ENCODE measurements at places on chromosomes 4 and X.

DNA sequence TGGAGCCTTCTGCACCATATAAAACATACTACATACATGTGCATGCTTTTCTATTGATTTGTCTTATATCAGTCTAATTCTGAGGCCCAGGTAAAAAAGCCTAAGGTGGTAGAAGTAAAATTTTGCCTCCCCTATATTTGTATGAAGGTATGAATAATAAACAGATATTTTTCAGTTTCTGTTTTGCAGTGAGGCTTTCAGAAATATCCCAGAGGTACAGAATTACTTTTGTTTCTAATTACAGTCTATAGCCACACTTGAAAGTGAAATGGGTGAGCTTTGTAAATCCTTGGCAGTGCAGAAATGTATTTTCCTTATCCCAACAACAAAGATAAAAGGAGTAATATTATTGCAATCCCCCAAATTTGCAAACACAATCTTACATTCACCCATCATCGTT, 59.5 kb downstream of the DDX60 start:
- no peak for DNase-seq

DNA sequence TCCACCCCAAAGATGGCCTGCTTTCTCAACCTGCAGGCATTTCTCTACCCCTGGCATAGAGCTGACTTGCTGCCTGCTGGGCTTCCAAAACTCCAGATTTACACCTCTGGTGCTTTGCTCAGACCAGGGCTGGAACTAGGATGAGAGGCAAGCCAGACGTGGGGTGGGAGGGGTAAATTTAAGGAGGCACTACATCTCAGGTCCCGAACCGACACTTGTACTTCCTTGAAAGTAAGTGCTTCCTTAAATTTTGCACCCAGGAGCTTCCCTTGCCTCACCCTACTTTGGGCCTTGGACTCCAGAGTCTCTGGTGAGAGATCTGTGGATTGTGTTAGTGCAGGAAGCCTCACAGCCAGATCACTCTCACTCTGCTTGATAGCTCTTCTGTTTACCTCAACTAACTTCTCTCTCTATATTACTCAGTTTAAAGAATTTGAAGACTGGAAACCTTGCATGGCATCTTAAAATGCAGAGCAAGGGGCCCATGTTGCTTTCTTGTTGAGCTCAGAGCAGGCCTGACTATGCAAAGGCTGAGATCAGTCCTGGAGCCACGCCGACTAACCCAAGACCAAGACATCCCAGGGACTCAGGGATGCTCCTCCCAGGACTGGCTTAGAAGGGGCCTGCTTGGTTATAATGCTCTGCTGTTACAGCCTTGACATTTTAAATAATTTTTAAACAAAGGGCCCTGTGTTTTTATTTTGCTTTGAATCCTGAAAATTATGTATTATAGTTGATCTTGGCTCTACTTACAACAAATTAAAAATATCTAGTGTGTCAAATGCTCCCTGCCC, 145.0 kb upstream of the LEF1 start:
- no peak for DNase-seq

DNA sequence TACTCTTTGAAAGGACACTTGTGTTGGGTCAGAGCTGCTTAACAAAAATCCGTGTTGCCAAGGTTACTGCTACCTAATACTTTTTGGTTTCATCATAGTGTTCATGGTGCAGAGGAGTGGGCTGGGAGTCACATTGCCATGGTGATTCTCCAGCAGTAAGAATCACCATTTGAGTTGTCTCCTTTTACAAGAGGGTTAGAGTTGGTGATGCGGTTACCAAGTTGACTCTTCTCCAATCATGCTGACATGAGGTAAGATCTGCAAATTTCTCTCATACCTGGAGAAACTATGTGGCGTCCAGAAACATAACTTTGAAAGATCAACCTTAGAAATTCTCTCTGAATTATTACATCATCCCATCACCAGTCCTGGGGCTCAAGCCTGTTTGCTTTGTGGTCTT, 242.9 kb upstream of the CNKSR2 start:
- DNase-seq = no peak

GRCh38 chr4:131316086-131316485, 1833.0 kb upstream of the PCDH10 start:
- no peak for DNase-seq

DNA sequence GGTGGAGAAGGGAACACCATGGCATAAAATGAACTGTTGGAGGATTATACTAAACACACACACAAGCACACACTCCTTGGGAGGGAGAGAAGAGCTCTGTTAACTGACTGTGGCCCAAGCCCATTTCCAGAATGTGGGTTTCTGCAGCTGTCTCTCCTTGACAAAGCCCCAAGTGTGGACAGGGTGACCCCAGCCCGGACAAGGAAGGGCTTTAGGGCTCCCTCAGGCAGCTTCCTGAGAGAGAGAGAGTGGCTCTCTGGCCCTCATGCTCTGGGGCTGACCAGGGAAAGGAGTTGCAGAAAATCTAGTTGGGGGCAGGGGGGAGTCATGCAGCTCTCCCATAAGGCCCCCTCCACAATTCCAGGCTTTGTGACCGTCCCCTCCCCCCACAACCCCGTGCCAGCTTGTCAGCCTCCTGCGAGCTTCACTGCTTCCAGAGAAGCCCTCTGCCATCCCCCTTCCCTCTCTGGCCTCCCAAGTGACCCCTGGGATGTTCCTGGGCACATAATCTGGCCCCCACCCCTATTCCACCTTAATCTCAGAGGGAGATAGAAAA, 590 bp downstream of the ARHGEF9 start:
- DNase-seq = no peak

GRCh38 chrX:25141684-25142083, 125.9 kb upstream of the ARX start:
- DNase-seq = no peak

DNA sequence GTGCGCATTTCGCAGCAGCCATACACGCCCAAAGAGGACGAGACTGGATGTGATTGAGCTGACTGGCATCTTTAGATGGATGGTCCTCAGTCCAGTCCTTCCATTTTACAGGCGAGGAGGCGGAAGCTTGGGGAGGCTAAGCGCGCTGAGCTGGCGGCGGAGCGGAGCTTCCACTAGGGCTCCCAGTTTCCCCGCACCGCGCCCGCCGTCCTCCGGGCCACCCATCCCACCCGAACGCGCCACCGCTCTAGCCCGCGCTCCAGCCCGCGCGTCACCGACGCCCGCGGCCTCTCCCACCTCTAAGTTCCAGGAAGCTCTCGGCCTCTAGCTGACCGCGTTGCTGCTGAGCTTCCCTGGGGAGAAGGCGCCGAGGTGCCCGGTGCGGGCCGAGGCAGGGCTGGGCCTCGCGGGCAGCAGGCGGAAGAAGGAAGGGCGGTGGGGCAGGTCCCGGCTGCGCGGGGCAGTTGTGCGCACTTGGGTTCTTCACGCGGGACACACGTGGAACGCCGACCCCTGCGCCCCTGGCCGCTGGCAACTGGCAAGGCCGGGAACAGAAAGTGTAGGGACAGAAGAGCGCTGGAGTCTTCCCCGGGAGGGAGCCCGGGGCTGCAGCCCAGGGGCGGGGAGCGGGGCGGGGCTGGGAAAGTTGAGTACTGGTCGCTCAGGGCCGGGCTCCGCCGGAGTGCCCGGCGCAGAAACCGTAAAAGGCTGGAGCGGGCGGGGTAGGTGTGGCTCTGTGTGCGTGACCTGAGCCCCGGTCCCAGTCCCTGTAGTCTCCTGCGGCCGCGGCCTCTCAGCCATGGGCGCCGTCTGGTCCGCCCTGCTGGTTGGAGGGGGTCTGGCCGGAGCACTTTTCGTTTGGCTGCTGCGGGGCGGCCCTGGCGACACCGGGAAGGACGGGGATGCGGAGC, at the start of gene STBD1:
TSS of gene STBD1 (plus strand) at position 763 of the 911 bp plus-strand sequence. CDS start at position 800, 37 bp downstream.
- peak; percentile 28 for DNase-seq

- no peak for DNase-seq
Measured at GRCh38 chr4:106762666-106763443, 273.3 kb downstream of the DKK2 start.

DNA sequence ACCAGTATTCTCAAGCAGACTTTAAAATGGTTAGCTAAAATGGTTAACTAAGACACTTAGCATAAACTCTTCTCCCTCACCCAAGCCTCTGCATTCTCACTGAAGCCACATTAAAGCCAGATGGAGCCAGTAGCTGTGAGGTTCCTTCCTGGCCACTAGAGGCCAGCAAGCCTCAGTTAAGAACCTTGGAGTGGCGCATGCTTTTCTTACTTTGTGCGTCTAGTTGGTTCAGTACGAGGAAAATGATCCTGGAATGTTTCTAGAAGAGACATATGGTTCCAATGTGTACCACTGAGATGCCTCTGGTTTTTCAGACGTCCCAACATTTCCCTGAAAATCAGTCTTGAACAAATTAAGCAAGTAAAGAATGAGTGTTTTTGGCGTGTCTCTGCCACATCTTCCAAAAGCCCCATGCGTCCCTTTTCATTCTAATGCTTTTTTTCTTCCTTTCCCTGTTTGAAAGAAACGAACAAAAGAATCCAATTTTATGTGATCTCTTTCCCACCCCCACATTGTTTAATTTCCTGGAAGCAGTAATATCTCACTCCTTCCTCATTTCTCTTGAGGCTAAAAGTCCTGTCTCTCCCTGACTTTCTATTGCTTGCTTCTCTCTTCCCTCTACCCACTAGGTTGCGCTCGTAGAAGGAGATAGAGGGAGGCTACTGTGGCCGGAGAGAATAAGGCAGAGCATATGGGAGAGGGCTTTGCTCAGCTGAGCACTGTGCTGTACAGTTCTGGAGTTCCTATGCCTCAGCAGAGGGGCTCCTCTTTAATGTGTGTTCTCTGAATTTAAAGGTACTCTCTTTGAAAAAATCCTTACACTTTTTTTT, 82.9 kb upstream of the TAB3 start:
- peak; percentile 20 for DNase-seq

DNA sequence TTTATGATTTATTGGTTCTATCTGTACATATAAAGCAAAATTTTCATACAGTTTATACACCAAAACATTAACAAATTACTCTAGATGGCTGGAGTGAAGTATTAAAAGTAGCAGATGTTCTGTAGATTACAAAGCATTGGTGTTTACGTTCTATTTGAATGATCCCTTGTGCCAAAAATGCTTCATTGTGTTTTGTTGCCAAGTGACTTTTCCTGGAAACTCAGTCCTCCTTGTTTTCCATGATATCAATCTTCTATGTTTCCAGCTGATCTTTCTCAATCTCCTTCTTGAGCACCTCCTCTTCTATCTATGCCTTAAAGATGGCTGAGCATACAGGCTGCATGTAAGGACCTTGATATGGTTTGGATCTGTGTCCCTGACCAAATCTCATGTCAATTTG, 263.6 kb upstream of the CTSO start:
- DNase-seq = no peak

- no peak for DNase-seq
Measured at GRCh38 chr4:163195247-163195765, 28.6 kb upstream of the NAF1 start.

- DNase-seq = no peak
Measured at GRCh38 chr4:38466401-38466800, 197.6 kb upstream of the KLF3 start.
